Suppressor macrophage treated with lipopolysaccharide for 4 hours (primary cell): ENCODE measurements at places on chromosomes 5 and 9.

DNA sequence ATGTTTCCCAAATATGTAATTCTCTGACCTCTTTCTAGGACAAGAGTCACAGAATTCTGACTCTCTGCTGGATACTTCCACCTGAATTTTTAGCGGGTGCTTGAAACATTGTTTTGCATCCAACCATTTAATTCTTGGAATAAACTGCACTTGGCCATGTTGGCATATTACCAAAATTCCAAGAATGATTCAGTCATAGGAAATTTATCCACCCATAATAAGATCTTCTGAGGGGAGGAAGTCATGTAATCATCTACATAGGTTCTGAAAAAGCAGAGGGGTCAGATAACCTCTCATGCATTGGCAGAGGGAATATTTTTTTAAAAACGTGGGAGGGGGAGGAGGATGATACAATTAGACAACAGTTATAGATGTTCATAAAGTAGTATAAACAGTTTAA lies 156.9 kb downstream of the PAM start:
- no peak for DNase-seq

DNA sequence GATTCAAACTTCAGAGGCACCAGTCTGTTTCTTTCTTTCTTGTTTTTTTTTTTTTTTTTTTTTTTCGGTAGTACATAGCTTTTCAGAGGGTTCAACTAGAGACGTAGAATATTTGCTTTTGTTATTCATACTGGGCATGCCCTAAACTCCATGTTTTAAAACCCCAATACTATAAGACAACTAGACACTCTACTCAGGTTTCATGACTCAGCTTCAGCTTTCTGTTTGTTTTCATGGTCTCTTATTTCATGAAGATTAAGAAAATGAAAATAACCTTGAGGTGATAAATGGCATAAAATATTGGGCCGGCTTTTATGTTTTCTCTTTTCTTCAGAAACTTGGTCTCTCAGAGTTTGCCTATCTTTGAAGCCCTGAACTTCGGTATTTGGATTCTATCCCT lies 2126.3 kb upstream of the ACO1 start:
- no peak for DNase-seq

DNA sequence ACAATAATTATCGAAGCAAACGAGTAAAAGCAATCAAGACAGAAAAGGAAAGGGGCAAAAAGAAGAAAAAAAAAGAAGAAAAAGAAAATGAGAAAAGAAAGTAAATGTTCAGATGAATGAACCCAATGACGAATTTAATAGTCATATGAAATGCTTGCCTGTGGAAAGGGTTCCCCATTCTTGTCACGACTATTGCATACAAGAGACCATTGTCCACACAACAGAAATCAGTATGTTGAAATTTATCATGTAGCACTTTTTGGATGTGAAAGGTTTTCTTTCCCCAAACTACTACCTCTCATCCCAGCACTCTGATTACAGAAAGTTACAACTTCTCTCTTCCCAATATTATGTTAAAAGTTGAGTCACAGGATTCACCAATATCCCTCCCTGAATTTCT lies 162.4 kb downstream of the ZDHHC21 start:
- no peak for DNase-seq

DNA sequence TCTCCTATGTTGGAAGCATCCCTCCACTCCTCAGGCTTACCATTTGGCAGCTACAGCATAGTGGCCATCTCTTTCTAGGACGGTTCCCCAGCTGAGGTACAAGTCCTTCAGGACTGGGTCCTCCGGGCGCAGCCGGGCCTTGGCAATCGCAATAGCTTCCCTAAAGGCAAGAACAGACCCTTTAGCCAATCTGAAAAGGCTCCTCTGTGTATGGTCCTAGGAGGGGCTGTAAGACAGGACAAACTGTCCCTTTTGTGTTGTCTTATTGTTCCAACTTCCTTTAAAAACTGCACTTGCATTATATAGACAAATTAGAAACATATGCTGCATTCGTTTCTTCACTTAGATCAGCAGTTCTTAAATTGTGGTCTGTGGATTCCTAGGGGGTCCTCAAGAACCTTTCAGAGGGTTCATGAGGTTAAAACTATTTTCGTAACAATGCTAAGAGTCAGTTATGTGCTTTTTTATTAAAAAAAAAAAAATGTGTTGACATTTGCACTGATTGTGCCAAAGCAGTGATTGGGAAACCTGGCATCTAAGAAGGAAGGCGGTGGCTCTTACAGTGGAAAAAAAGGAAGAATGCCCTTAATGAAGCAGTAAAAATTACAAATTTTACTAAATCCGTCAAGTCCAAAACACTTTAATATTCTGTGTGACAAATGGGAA lies 38.7 kb downstream of the GEMIN5 start:
- DNase-seq, result no peak

DNA sequence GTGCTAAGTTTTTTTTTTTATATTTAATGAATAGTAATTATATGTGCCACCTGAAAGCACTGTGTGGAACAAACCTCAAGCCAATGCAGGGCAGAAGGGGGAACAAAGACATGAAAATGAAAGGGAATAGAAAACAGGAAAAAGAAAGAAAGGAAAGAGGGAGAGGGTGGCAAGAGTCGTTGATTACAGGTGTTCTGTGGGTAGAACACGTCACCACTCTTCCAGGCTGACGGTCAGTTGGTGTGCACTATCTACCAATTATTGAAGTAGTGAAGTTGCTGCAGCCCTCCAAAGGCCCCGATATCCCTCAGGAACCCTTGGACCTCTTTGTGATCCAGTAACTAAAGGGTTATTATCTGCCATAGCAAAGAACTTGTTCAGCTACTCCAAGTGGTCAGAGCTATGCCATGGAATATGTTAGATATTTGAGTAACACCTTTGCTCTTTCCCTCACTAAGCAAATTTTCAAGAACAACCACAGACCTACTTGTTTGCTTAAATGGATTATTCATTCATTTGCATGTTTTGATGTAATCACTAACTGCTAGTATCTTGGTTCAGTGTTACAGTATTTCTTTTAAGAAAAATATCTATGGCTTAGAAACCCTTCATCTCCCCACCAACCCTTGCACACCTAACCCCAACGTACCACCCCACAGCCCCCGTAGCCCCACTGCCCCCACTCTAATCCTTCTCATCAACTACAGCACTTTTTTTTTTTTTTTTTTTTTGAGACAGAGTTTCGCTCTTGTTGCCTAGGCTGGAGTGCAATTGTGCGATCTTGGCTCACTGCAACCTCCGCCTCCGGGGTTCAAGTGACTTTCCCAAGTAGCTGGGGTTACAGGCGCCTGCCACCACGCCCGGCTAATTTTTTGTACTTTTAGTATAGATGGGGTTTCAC lies 31.3 kb downstream of the FYB1 start:
- no peak for DNase-seq

- DNase-seq, result peak; percentile 39
Measured at GRCh38 chr5:159616952-159617351, 286.7 kb upstream of the IL12B start.

DNA sequence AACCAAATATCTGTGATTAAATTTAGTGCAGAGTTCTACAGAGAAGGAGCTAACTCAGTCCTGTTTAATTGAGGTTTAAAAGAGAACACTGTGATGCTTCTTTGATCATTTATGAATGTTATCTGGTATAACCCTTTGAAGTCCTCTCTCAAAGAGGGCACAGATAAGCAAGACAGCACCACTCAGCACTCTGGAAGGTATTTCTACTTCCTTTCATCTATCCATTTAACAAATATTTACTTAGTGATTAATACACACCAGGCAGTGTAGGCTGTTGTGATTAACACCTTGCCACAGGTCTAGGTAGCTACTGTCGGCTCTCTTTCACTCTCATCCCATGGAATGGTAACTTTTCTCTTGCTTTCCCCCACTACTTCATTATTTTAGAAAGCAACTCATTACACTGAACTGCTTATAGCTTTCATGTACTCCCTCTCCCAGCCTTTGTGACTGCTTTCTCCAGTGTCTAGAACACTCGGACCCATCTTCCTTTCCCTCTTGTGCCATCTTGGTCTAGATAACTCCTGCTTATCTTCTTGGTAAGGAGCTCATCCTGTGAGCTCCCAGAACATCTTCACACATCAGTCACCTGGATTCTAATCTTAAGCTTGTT lies 54.7 kb downstream of the GLDC start:
- DNase-seq, result no peak

DNA sequence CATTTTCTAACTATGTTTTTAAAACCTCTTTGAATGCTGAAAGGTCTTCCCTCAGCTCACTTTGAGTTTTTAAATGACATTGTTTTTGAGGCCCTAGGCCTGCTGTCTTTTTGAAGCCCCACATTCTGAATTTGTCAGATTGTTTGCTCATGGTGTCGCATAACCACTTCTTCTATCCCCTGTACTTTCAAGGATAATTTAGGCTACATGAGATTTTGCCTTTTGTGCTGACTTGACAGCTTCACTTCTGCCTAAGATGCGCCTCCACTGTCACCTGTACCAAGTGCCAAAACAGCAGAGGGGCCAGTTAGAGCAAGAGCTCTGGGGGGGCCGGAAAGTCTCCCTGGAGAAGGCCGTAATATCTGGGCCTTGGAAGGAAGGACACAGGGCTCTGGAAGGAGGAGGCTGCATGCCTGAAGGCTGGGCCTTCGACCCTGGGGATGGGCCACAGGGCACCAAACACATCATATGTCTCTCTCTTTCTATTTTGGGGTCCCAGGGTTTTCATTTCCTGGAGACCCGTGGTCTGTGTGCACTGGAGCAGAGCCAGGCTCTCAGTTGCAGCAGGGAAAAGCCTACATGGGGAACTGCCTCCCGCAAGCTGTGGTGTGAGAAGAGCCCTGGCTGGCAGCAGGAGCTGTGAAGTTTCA lies 49.1 kb downstream of the NDST1 start:
- no peak for DNase-seq

DNA sequence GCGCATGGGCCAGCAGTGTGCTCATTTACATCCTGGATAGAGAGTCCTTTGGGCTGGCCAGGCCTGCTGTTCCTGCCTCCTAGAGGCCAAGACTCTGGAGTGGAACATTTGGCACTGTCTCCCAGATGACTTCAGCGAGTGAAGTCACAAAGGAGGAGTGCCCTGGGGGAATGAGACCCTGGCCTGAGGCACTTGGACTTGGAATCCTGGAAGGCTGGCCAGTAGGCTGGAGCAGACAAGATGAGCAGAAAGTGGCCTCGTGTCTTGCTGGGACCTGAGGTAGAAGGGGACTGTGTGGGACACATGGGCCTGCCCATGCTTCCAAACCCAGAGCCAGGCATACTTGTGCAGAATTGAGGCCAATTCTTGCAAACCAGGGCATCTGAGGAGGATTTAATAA lies at the start of gene TSSK1B:
Gene TSSK1B, minus strand, starts transcription at position 101 of the 400 bp plus-strand sequence. CDS start 150 bp downstream, outside the sequence.
- DNase-seq, result no peak

GRCh38 chr5:131968396-131968954 lies 23.0 kb upstream of the MEIKIN start:
- no peak for DNase-seq
